ENCODE measurements at places on chromosomes 1 and 21.

DNA sequence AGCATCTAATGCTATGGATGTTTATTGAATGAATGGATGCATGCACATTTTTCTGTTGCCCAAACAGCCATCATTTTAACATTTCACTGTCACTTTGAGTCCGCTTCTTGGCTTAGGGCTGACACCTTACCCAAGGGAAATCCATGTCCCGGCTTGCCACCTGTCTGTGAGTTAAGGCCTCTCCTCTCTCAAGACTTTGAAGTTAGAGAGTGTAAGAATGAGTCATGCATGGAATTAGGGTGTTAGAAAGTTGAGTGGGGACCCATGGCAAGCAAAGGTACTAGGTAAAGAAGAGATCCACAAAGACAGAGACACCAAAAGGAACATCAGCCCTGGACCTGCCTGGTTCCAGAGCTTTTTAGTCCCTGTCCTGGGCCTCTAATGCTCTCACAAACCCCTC, 35.1 kb downstream of the ATP1A1 start:
- DNase-seq: no peak

DNA sequence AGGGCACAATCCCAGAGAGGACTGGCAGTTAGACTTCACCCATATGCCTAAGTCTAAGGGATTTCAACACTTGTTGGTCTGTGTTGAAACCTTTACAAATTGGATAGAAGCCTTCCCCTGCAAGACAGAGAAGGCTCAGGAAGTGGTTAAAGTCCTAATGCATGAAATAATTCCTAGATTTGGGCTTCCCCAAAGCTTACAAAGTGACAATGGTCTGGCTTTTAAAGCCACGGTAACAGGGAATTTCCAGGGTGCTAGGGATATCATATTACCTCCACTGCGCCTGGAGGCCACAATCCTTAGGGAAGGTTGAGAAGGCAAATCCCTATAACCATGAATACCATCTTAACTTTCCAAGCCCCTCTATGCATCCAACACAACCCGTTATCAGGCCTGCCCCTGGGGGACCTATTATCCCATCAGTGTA, 3.3 kb upstream of the FMO4 start:
- DNase-seq: no peak

- DNase-seq: no peak
Observed at GRCh38 chr1:171655746-171656116, 3.2 kb upstream of the MYOC start.

GRCh38 chr1:51341876-51342496, 11.6 kb upstream of the TTC39A start:
- no peak for DNase-seq

- no peak for DNase-seq
Observed at GRCh38 chr21:28387220-28387619, 605.5 kb downstream of the LTN1 start.

DNA sequence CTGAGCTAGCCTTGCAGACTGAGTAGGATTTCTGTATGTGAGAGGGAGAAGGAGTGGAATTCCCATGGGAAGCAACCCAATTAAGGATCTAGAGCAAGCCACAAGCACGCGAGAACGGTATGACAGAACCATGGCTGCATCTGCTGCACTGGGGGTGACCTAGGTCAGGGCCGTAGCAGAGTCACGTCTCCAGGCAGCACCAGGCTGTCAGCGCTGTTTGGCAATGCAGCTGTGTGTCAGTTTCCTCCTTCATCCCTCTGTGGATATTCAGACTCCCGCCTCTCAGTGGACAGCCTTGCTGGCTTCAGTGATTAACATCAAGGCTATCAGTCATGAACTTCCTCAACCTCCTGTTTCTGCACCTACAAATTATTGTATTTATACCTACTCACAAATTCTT, 118.1 kb upstream of the PPP2R5A start:
- no peak for DNase-seq

All from activated CD4-positive, CD25-positive, alpha-beta regulatory T cell (primary cell).